ENCODE measurements at places on chromosomes 6 and 20.

- DNase-seq: no peak
Observed at GRCh38 chr6:62974452-62974851, 236.8 kb upstream of the FKBP1C start.

DNA sequence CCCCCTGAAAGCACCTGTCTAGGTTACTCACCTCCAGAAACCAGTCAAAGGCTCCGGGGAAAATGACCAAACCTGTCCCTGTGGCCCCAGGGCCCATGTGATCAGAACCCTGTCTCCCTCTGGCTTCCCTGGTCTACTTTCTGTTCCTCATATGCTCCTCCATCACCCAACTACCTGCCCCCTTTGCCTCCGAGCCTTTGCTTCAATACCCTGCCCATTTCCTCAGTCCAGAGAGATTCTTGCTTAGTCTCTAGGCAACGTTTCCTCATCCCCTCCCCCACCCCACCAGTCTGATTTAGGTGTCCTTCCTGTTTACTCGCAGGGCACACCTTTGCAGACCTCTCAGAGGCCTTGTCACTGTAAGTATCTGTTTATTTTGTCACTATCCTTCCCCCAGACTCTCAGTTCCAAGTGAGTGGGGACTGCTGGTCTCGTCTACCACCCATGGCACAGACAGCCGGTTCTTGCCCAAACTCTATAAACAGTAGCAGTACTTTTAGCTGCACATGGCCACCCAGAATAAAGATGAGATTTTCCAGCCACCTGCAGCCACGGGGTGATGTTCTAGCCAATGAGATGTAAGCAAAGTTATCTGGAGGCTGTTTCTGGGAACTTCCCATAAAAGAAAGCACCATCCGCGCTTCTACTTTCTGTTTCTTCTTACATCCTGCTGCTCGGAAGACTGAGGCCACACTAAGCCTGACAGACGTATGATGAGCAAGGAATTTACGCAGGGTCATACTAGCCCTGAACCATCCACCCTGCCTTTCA lies 13.3 kb downstream of the ELOVL5 start:
- DNase-seq: no peak

DNA sequence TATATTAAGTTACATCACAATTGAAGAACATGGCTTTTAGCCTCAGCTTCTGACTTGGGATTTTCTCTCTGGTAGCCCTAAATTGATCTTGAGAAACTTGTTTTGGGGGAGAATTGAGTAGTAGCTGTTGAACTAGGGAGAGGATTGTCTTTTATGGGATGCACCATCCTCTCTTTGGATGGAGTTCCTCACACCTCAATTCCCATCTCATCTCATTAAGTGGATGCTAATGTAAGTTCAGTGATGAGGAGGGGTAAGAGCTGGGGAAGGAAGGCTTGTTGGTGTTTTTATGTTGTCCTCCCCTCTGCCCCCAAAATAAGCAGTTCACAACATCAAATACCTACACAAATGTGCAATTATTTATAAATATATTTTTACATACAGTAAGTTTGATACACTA lies 4.0 kb downstream of the GJA1 start:
- no peak for DNase-seq

GRCh38 chr6:138484018-138484731 lies 15.1 kb downstream of the NHSL1 start:
- DNase-seq: no peak
